Activated B cell treated with CpG ODN at 0.5 μM for 24 hours (primary cell): ENCODE measurements at places on chromosomes 1 and 21. TPM values are rescaled to one million over a fixed set of nuclear protein-coding genes. Genes with fewer than 3 reads are reported as not detected.

DNA sequence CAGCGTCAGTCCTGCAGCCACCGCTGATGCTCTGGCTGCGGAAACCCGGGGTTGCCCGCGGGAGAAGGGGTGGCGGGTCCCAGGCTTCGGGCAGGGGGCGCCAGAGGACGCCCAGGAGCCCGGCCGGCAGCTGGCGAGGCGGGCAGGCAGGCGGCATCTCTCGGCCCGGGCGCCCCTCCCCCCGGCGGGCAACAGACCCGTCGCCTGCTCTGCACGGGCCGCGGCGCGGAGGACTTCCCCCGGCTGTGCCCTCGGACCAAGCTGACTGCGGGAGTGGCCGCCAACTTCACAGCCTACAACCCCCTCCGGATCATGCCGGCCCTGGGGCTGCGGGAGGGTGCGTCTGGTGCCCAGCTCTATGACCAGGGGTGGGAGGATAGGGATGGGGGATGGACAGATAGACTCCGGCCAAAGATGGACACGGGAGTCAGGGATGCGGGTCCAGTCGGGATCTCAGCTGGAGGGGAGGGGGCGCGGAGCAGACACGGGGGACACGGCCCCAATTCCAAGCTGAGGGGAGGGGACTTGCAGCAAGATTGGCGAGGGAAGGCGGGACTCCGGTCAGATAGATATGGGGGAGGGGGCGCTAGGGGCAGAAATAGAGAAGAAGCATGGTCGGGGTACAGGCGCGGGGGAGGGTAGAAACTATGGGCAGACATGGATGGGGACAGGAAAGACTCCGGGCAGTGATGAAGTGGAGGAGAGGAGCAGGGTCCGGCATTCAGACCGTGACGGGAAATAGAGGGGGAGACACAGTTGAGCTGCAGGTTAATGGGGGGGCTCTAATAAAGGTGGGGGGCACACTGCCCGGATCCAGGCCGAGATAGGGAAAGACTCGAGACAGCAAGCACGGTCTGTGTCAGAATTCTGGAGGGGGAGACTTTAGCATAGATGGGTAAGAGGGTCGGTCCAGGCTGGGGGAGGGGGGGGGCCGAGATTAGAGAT lies 1.1 kb downstream of the ADGRB2 start:
- DNase-seq: peak; percentile 79

DNA sequence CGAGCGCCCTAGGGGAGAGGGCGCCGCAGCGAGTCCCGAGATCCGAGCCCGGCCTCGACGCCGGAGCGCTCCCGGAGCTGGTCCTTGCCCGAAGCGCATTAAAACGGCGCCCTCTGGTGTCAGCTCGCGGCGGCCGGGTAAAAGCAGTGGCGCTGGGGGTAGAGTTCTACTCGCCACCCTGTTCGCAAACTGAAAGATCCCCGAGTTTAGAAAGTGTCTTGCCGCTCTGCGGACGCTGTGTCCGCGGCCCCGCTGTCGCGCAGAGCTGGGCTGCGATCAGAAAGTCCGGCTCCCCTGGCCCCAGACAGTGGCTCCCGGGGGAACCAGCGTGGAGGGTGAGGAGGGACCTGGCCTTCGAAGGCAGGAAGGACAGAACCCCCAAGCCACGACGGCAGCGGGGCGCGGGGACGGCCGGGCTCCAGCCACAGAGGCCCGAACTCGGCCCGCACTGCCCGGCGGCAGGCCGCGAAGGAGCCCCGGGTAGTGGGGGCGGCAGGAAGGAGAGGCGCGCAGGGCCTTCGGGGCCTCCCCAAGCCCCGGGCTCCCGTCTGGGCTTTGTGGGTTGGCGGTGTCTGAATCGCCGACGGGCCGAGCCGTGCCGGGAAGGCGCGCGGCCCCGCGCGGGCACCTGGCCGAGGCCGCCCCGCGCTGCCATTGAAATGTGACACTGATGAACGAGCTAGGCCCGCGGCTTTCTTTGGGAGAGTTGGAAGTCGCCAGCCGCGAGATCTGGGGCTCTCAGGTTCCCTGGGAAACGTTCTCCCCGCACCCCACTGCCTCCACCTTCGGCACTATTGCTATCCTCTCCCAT lies 39.1 kb upstream of the NFIA start:
- peak; percentile 66 for DNase-seq

DNA sequence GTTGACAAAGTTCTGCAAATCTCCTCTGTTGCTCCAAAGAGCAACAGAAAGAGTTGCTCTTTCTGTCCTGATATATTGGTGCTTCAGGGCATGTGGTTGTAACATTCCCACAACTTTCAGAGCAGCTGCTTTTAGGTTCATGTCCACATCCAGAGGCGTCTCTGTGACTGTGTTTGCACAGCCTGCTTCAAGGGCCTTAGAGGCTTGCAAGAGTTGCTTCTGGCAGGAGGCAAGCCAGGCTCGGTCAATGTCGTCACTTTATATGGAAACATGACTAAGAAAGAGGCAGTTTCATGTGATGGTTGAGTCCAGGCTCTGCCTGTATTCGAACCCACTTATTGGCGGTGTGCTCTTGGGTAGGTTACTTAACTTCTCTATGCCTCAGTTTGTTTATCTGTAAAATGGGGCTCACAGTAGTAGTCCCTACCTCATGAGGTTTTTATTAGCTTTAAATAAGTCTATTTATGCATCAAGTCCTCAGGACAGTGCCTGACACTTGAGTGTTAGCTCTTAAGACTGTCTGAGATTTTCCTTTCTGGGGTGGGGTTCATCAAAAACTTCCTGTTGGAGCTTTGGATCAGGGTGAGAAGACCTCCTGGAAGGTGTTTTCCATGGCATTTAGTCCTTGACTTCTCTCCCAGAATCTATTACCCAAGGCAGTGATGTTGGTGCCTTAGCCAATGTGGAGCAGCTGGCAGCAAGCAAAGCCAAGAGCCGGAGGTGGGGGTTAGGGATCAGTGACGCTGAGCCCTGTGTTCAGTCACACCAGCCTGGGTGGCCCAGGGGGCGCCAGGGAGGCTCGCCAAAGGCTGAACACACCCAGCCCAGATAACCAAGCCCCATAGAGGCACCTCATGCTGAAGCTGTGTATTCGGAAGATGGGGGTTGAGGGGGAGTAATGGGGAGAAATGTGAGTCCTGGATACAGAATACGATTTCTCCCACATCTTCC lies 18.9 kb downstream of the LHX4 start:
- no peak for DNase-seq

GRCh38 chr1:89331890-89332289 lies 32.0 kb upstream of the GBP6 start:
- DNase-seq: no peak

- DNase-seq: no peak
Observed at GRCh38 chr1:241591317-241591716, 48.9 kb downstream of the CHML start.

KRTAP19-3 gene
- total RNA-seq: not detected in 2 replicates

PALMD gene
- total RNA-seq: not detected in 2 replicates
